Neural progenitor cell (in vitro differentiated cells): ENCODE measurements at places on chromosomes 6 and 20. TPM values are rescaled to one million over a fixed set of nuclear protein-coding genes. Genes with fewer than 3 reads are reported as not detected.
A peak's percentile ranks its signal among the peaks of the same experiment; 100 is the strongest.

DNA sequence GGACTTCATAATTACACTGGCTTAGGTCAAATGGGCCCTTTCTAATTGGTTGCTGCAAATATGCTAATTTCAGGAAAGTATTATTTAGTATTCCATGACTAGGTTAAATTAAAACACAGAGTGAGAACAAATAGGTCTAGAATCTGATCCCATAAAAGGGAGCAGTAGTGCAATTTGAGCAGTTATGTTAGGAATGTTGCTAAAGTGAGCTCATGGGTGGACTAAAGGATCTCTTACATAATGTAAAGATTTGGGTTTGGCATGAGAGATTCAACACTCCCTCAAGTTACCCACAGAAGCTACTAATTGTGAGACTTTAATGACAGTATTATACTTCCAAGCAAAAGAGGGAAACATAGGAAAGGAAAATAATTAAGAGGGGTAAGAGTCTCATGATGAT, 109.1 kb downstream of the C6orf58 start:
- no peak for DNase-seq
- H3K4me3 ChIP-seq = no peak overlapping the region
- H3K27ac ChIP-seq = no peak overlapping the region

- no peak overlapping the region for H3K4me3 ChIP-seq
- peak; percentile 25 for DNase-seq
- H3K36me3 ChIP-seq = no peaks in the 10 kb centered on the region
- no peak overlapping the region for H3K27ac ChIP-seq
- H3K27me3 ChIP-seq = no peaks in the 10 kb centered on the region
- H3K4me1 ChIP-seq = peaks cover 8% of the 10 kb centered on the region
Measured at GRCh38 chr6:107730106-107730505, 94.0 kb downstream of the SCML4 start.

DNA sequence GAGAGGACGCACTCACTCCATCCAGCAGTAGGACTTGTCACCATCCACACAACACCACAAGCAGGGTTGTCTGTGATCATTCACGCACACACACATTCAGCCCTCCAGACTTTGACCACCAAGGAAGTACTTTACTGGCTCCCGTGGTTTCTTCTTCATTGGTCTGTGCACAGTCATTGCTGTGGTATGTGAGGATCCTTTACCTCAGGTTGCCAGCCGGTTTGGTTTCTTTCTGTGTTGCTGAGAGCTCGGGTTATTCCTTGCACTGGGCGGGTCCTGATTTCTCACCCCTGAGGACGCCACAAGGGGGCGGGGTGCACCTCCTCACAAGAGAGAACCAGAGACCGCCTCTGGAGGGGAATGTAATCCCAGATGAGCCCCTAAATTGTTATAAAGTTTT, 11.2 kb downstream of the SLC35A1 start:
- no peaks in the 10 kb centered on the region for H3K27me3 ChIP-seq
- no peaks in the 10 kb centered on the region for H3K36me3 ChIP-seq
- no peak overlapping the region for H3K27ac ChIP-seq
- no peaks in the 10 kb centered on the region for H3K4me1 ChIP-seq

DNA sequence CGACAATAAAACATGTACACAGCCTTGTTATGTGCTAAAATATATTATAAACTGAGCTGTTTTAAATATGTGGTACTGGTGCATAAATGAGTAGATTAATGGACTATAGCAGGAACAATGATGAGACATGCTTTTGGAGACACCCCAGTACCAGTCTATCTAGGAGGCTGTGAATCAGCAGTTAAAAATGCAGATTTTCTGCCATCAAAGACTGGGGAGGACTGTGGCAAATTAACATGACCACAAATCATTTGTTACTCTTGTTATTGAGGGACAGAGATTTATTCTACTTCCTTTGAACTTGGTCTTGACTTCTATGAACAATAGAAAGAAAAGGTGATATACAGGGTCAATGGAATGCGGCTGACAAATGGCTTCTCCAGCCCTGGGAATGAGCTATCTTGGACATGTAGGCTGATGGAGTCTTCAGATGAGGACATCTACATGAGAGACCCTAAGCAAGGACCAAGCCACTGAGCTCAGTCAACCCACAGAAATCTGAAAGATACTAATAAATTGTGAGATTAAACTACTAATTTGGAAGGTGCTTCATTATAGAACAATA, 551.7 kb upstream of the GJE1 start:
- no peak overlapping the region for H3K4me3 ChIP-seq
- DNase-seq = no peak

DNA sequence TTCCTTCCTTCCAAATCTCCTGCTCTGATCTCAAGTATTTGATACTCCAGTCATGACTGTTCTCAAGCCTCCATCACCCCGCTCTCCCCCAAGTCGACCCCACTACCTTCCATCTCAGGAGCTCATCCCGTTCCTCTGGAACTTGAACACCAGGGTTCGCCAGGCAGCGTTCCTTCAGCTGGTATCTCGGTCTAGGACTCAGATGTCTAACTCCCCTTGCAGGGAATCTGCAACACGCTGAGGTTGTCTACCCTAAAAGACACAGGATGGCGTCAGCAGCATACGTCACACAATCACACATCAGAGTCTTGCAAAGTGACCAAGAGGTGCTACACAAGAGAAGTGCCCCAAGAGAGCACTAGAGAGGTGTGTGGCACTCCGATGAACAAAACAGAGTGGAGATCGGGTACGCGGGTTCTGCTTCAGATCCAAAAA, 706 bp downstream of the ZNF184 start:
- H3K4me3 ChIP-seq = peak overlapping the region; percentile 62
- H3K4me1 ChIP-seq = peaks cover 17% of the 10 kb centered on the region
- H3K27ac ChIP-seq = peak overlapping the region; percentile 74
- DNase-seq = peak; percentile 75

- DNase-seq = peak; percentile 81
- H3K27ac ChIP-seq = no peak overlapping the region
- H3K4me1 ChIP-seq = peaks cover 9% of the 10 kb centered on the region
- H3K36me3 ChIP-seq = no peaks in the 10 kb centered on the region
- H3K27me3 ChIP-seq = peaks cover 100% of the 10 kb centered on the region
- peak overlapping the region; percentile 53 for H3K4me3 ChIP-seq
Measured at GRCh38 chr6:28758046-28758817, 165.6 kb downstream of the TRIM27 start.

- no peaks in the 10 kb centered on the region for H3K27me3 ChIP-seq
- DNase-seq = no peak
- H3K36me3 ChIP-seq = no peaks in the 10 kb centered on the region
- no peak overlapping the region for H3K27ac ChIP-seq
- H3K4me3 ChIP-seq = no peak overlapping the region
Measured at GRCh38 chr6:74577619-74578018, 628.2 kb downstream of the COL12A1 start.

- no peak overlapping the region for H3K4me3 ChIP-seq
- no peaks in the 10 kb centered on the region for H3K27me3 ChIP-seq
- no peaks in the 10 kb centered on the region for H3K36me3 ChIP-seq
- H3K4me1 ChIP-seq = peaks cover 20% of the 10 kb centered on the region
Measured at GRCh38 chr20:14865169-14865568, 527.8 kb upstream of the FLRT3 start.

DNA sequence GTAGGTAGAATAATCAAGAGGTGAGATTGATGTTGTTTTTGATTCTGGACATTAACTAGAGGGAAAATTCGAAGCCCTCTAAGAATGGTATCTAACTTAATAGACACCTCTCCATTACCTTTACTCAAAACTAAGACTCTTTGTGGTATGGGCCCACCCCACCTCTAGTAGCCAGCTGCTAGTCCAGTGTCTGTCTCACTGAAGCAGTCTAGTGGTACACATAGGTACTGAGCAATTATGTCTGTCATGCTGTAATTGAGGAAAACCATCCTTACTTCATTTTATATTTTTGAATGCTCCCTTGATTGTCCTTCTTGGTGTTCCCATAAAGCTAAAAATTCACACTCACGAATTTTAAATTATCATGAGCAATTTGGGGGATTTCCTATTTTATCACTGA, 290.7 kb downstream of the ARHGAP18 start:
- DNase-seq = no peak
- no peaks in the 10 kb centered on the region for H3K36me3 ChIP-seq
- H3K4me3 ChIP-seq = no peak overlapping the region
- H3K27ac ChIP-seq = no peak overlapping the region
- no peaks in the 10 kb centered on the region for H3K27me3 ChIP-seq

GRCh38 chr6:17474289-17474688, 80.9 kb downstream of the CAP2 start:
- no peak for DNase-seq
- no peaks in the 10 kb centered on the region for H3K36me3 ChIP-seq
- peaks cover 35% of the 10 kb centered on the region for H3K4me1 ChIP-seq
- no peak overlapping the region for H3K4me3 ChIP-seq

DNA sequence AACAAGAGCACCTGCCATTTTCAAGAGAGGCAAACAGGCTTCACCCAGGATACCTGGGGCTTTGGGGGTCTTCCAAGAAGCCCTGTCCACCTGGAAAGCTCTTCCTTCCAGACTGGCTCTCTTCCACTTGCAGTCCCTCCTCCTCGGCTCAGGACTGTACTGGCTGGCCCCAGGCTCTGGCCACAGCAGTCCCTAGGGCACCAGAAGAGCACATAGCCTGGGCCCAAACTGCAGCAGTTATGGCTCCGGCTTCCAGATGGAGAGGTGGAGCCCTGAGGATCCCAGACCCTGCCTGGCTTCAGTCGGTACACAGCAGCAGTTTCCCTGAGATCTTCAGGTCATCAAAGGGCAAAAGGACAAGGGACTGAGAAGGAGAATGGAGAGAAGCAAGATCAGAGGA, 1.6 kb upstream of the SLC35B2 start:
- H3K27ac ChIP-seq = no peak overlapping the region
- H3K27me3 ChIP-seq = no peaks in the 10 kb centered on the region
- no peak overlapping the region for H3K4me3 ChIP-seq
- H3K4me1 ChIP-seq = peaks cover 19% of the 10 kb centered on the region
- DNase-seq = no peak

- H3K36me3 ChIP-seq = no peaks in the 10 kb centered on the region
- no peaks in the 10 kb centered on the region for H3K27me3 ChIP-seq
- no peak overlapping the region for H3K27ac ChIP-seq
- no peak for DNase-seq
- H3K4me1 ChIP-seq = no peaks in the 10 kb centered on the region
Measured at GRCh38 chr20:34001378-34001777, 7.7 kb downstream of the RALY start.

- DNase-seq = no peak
- H3K27me3 ChIP-seq = no peaks in the 10 kb centered on the region
- H3K4me1 ChIP-seq = no peaks in the 10 kb centered on the region
- no peaks in the 10 kb centered on the region for H3K36me3 ChIP-seq
- H3K4me3 ChIP-seq = no peak overlapping the region
Measured at GRCh38 chr20:56438284-56438683, 26.2 kb downstream of the CASS4 start.

DNA sequence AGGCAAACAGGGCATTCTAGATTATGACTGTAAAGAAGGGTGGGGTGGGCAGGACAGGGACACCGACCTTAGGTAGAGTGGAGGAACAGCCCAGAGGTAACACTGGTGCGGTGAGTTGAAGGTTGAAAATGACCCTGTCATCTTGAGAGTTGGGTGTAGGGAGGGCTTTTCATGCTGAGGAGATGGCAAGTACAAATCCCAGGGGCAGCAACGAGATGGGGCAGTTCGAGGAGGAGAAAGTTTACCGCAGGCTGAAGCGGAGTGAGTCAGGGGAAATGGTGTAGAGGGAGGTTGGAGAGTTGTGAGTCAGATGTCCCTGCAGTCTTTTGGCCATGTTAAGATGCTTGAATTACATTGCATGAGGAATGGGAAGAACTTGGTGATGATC, 101.1 kb downstream of the HIVEP1 start:
- H3K36me3 ChIP-seq = peaks cover 5% of the 10 kb centered on the region
- no peak for DNase-seq
- H3K27me3 ChIP-seq = no peaks in the 10 kb centered on the region
- peaks cover 9% of the 10 kb centered on the region for H3K4me1 ChIP-seq
- H3K27ac ChIP-seq = no peak overlapping the region

- H3K27ac ChIP-seq = no peak overlapping the region
- H3K4me1 ChIP-seq = no peaks in the 10 kb centered on the region
- H3K27me3 ChIP-seq = no peaks in the 10 kb centered on the region
Measured at GRCh38 chr6:156420172-156420993, 356.8 kb upstream of the ARID1B start.

GRCh38 chr6:17242087-17242486, 39.1 kb upstream of the RBM24 start:
- no peaks in the 10 kb centered on the region for H3K27me3 ChIP-seq
- no peaks in the 10 kb centered on the region for H3K4me1 ChIP-seq
- H3K27ac ChIP-seq = no peak overlapping the region
- DNase-seq = no peak
- no peaks in the 10 kb centered on the region for H3K36me3 ChIP-seq
- no peak overlapping the region for H3K4me3 ChIP-seq

DNA sequence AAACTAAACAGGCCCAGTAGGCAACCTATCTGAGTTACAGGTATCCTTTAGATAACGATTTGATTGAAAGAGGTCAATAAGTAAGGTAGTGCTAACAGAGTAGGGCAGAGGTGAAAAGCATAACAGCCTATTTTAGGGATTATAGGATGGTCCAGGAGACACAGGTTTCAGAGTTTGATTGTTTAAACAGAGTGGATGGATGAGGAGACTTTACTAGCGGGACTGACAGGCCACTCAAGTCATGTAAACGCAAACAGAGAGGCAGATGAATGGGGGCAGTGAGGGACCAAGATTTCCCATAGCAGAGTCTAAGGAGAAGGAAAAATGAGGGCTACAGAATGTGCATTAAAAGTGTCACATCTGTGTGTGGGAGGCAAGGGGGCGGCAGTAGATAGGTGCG, 4.8 kb downstream of the NEDD9 start:
- DNase-seq = no peak
- no peaks in the 10 kb centered on the region for H3K27me3 ChIP-seq
- peaks cover 33% of the 10 kb centered on the region for H3K4me1 ChIP-seq

- H3K27me3 ChIP-seq = no peaks in the 10 kb centered on the region
- no peak overlapping the region for H3K4me3 ChIP-seq
- H3K27ac ChIP-seq = no peak overlapping the region
- DNase-seq = no peak
Measured at GRCh38 chr20:13174402-13174801, 46.7 kb upstream of the ISM1 start.

DNA sequence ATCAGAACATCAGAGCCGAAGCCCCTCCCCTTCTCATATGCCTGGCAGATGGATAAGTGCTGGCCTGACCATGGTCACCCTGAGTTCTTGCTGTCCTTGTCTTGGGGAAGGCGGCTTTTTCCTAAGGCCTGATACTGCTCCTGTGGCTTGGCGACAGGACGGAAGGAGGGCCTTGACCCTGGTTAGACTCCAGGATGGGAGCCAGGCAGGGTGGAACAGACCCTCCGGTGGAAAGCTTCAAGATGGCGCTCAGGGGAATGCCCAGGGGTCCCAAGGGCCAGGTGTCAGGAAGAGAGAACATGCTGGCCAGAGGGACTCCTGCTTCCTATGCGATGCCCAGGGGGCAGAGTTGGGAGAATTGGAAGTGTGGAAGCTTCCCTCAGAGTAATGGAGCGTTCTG, 29.6 kb downstream of the ADA start:
- no peaks in the 10 kb centered on the region for H3K36me3 ChIP-seq
- no peak overlapping the region for H3K27ac ChIP-seq
- no peaks in the 10 kb centered on the region for H3K27me3 ChIP-seq
- DNase-seq = no peak
- no peaks in the 10 kb centered on the region for H3K4me1 ChIP-seq

The WFDC2 gene
- 2.7 and 5.8 TPM in 2 replicates for total RNA-seq

The IRF4 gene
- total RNA-seq = 0.11 and 0.53 TPM in 2 replicates

The SLC16A10 gene
- 4.3 and 4.8 TPM in 2 replicates for total RNA-seq

The TREM2 gene
- total RNA-seq = not detected in 2 replicates

The TMEM244 gene
- not detected in 2 replicates for total RNA-seq

The OR2B6 gene
- total RNA-seq = 0.22 TPM in 1 of 2 replicates, not detected in the other

The MUCL3 gene
- 0.03 TPM in 1 of 2 replicates, not detected in the other for total RNA-seq

The SPDEF gene
- 0.50 TPM in 1 of 2 replicates, not detected in the other for total RNA-seq

The ATRN gene
- total RNA-seq = 31.2 and 36.8 TPM in 2 replicates
